ENCODE measurements at places on chromosomes 6 and 20.

- DNase-seq, result no peak
Observed at GRCh38 chr20:18225632-18226031, 62.7 kb upstream of the ZNF133 start.

GRCh38 chr20:54062812-54063280, 7.5 kb downstream of the BCAS1 start:
- DNase-seq, result no peak

DNA sequence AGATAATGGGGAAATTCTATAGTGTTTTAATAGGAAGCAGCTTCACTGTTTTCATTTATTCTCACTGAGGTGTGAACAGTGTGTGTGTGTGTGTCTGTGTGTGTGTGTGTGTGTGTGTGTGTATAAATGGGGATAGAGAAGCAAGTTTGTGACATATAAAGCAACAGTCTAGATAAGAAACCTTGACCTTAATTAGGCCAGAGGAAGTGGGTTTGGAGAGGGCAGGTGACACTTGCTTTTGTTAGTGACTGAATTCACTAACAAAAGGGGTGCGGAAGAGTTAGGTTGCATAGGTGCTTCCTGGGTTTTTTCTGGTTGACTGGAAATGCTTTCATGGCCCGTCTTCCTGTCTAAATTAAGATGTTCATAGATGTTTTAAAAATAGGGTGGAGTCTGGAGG, 515.7 kb upstream of the FLRT3 start:
- DNase-seq, result no peak

DNA sequence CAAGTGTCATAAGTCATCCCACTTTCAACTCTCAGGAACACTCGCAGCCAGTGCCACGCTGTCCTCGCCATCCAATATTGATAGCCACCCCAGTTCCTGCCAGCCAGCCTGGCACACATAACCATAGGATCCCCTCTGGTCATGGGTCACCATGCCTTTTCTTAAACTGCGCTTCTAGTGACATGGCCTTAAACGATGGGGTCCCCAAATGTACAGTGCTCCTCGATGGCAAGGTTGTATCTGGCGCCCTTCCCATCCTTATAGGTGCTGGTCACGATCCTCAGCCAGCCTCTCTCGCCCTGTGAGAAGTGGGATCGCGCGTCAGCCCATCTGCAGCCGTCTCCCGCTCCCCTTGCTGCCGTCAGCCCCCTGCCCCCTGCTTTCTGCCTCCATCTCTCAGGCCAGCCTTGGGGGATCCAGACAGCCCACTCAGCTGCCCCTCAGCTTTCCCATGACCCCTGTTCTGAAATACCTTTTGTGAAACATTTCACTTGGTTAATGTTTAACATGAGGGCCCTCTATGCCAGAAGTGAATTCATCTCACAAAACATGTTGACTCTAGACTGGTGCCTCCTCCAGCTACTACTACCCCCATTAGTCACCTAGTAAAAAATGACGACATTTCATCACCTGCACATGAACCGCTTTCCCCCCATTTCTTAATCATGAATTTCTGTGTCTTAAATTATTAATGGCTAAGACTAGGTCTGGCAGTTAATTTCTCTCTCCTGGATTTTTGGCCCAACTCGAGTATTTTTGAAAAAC, 11.4 kb downstream of the CTSZ start:
- no peak for DNase-seq

DNA sequence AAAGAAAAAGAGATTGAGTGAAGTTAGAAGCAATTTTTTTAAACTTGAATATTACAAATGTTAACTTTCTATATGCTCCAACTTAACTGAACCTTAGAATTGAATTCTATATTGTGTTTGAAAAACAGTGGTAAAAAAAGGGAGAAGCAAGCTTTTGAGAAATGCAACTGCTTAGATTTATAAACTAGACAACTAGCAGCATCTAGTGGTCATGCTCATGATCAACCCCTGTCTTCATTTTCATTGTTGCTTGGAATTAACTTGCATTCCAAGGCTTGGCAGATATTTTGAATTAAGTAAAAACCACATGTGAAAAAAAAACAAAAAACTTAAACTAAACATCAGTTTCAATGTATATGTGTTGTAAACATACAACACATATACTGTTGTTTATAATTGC, 113.1 kb downstream of the C6orf58 start:
- no peak for DNase-seq

DNA sequence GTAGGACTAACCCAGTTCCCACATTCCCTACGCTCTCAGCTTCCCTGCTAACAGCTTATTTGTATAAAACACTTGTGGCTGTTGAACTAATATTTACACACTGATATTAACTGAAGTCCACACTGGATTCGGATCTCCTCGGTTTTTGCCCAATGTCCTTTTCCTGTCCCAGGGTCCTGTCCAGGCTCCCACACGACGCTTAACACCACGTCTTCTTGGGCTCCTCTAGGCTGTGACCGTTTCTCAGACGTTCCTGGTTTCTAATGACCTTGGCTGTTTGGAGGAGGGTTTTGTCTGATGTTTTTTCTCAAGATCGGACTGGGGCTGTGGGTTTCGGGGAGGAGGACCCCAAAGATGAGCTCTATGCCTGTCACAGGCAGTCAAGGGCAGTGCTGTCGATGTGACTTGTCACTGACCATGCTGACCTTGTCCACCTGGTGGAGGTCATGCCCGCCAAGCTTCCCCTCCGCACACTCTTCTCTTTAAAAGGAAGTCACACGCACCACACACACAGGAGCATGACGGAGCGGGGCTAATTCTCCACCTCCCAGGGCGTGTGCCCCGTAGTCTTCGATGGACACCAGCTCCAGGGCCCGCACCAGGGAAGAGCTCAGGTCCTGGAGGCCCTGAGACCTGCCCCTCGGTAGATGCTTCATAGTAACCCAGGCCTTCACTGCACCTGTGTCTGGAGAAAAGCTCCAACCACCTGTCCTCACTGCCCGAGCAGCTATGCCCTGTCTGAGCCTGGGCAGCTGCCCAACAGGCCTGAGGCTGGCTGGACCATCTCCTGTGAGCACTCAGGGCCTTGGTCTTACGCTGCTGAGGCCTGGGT, 72.0 kb downstream of the TTLL2 start:
- DNase-seq, result no peak

Data from activated CD8-positive, alpha-beta memory T cell treated with anti-CD3 and anti-CD28 coated beads for 4 hours (primary cell).